Epithelial cell of proximal tubule (primary cell): ENCODE measurements at places on chromosomes 6 and 20.

GRCh38 chr6:110823146-110823545, 7.9 kb upstream of the CDK19 start:
- no peak for DNase-seq

DNA sequence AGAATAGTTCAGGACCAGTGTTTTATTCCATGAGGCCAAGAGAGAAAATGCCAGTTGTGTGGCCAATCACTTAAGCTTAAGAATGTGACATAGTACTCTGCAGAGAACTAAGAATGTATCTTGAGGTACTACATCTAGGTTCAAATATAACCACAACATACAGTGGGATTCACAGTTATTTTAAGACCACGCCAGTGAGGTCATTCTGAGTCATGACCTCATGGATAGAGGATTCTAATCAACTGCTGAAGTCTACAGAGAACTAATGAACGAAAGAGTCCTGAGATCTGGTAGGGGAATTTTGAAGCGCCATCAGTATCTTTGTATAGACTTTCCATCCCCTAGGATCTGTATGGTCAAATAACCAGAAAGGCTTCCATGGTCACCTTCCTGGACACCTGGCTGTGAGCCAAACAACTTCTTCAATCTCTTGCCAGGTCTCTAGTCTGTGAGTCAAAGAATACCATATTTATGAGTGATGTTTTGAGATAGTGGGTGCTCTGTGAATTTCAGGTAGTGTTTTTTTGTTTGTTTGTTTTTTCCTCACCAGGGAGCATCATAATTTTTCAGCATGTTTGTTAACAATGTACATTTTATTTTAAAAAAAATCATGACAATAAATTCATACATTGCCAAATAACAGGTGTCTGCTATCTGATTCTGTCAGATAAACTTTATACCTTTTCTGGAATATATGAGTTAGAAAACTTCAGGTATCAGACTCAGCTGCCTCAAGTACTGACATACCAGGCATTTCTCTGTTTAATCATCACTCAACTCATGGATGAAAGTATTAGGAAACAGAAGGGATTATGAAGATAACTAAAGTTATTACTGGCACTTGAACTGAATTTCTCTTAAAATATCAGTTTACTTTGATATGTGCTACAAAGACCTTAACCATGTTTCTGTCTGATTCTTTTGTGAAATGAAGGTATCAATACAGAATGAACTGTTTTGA, 217.9 kb downstream of the PLCB4 start:
- DNase-seq: no peak

GRCh38 chr6:41892921-41893564, 2.1 kb downstream of the USP49 start:
- DNase-seq: no peak

- no peak for DNase-seq
Observed at GRCh38 chr6:3227363-3228045, at the start of gene TUBB2B. TUBB2B (minus strand) TSS chr6:3227653; CDS start chr6:3227543, 110 bp downstream.

DNA sequence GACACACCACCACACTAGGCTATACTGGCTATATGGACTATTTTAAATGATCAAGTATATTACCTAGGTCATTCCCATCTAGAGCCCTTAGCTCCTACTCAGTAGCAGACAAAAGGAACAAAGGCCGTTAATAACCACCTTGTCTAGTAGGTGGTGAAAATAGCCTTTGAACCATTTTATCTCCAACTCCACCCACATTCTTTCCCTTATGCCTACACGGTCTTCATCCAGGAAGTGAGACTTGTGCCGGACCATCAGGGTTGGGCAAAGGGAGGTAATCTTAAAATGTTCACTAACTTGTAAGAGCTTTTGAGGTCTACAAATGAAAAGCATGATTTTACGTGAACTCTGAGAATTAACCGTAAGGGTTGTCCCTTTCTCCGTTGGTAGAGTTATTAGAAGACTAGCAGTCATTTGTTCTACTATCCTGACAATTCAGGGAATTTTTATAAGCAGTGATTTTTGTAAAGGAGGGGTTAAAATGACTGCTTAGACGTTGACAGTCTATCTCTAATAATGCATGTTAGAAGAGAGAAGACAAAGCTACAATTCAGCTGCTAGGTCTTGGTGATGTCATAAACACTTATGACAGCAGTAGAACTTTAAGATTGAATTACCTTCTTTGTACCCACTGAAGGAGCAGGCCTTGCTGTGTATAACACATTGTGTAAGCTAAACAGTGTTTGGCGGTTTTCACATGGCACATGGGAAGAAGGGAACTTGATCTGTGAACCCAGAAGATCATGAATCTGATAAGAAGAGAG, 371.8 kb upstream of the JAG1 start:
- no peak for DNase-seq

DNA sequence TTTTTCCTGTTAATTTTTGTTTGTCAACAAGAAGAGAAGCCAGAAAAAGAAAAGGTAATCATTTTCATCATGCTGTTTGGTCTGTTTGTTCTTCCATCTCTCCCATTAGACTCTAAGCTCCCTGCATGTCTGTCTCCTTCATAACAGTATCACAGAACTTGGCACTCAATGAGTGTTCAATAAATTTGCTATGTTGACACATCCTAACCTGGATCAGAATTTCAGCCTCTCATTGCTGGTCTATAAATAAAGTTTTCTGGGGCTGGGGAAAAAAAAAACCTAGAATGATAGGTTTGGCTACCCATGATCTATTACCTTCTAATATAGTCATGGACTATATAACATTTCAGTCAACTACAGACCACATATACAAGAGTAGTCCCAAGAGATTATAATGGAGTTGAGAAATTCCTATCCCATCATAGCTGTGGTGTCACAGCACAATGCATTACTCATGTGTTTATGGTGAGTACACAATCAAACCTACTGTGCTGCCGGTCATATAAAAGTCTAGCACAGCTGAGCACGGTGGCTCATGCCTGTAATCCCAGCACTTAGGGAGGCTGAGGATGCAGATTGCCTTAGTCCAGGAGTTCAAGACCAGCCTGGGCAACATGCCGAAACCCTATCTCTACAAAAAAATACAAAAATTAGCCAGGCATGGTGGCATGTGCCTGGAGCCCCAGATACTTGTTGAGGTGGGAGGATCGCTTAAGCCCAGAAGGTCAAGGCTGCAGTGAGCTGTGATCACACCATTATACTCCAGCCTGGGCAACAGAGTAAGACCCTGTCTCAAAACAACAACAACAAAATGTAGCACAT, 5.9 kb downstream of the NUDT3 start:
- peak; percentile 30 for DNase-seq

DNA sequence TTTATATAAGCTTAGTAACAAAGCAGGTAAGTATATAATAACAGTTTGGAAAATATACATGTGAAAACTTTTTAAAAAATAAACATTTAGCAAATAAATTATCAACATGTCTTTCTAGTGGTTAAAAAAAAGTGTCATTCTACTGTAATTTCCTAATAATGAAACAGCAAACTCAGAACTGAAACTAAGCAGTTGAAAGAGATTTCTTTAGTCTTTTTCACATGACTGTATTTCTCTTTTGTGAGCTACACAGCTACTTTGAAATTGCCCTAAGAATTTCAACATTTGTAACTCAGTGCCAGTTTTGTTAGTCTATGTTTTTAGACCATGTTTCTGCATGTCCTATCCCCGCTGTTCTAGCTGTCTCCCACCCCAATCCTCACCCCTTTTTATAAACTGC, 28.4 kb upstream of the SDHAF4 start:
- DNase-seq: no peak

- DNase-seq: no peak
Observed at GRCh38 chr6:71721642-71722041, 164.7 kb upstream of the RIMS1 start.

DNA sequence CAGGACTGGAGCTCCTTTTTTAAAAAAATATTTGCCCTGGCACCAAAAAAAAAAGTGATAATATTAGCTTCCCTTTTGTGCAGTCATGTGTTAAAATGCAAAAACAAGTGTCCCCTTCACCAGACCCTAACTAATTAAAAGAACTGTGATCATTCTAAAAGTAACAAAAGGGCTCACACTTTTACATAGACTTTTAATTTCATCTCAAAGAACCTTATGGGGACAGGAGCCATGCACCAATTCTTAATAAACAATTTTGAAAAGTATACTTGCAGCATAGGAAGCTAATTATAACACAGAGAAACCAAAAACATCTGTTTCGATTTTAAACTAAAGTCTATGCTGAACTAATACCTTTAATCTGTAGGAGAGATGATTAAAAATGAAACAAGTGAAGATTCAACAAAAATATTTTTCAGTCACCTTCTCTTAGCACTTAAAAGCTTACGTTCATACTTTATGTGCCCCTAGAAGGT, 17.3 kb downstream of the STX7 start:
- no peak for DNase-seq

- DNase-seq: no peak
Observed at GRCh38 chr20:33947709-33948295, 45.9 kb upstream of the RALY start.

DNA sequence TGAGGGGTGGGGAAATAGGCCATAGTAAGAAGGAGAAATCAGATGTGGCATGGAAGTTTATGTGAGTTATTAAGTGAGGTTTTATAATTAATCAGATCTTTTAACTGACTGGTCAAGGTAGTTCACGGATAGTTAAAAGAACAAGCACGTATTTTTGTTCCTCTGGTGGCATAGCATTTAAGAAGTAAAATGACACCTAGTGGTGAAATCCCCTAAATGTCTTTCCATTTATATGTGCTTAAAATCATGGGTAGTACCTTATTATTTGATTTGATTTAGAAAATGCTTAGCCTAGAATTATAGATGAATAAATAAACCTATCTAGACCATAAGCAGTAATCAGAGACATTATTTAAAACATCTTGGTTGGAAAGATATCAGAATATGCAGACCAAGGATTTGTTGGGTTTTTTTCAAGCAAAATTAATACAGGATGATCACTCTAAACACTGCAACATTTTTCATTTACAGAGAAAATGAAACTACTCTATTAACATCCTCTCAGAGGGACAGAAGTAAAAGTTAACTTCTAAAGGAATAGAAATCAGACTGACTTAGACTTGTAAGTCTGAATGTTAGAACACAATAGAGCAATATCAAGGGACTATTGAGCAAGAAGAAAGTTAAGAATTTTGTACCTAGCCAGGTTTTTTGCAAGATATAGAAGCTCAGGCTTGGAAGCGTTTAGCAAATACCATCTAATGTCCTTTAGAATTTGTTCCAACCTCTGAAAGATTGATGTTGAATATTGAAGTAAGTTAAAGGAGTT, 81.1 kb downstream of the STXBP5 start:
- DNase-seq: no peak

DNA sequence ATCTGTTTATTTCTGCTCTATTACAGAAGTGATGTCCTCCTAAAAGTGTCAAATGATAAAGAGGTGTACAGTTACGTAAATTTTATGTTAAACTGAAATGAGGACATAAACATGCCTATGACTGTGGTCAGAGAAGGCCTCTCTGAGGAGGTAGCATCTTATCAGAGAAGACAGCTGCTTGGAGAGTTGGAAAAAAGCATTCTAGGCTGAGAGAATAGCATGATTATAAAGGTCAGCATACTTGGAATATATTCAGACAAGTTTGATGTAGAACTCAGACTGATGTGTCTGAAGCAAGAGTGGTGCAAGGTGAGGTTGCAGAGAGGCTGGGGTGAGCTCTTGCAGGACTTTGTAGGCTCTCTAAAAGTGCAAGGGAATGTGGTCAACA, 3.1 kb upstream of the PCNA start:
- DNase-seq: no peak

DNA sequence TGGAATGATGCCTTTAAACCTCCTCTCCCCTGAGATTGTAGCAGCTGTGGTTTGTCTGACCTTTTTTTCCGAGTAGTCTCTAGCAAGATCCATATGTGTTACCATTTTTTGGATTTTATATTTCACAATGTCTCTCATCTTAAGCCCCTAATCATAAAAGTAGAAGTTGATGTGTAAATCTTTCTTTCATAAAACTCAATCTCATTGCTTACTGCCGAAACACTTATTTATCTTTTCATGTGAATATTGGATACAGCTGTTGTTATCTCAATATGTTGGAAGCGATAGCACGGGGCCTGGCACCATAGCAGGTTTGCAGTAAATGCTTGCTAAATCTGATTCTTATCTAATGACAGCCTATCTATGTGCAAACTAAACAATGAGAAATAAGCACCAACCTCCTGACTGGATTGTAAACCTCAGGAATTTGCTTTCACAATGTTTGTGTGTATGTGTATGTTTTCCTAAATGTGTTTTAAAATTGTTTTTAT, 14.2 kb downstream of the SMPDL3A start:
- DNase-seq: no peak

DNA sequence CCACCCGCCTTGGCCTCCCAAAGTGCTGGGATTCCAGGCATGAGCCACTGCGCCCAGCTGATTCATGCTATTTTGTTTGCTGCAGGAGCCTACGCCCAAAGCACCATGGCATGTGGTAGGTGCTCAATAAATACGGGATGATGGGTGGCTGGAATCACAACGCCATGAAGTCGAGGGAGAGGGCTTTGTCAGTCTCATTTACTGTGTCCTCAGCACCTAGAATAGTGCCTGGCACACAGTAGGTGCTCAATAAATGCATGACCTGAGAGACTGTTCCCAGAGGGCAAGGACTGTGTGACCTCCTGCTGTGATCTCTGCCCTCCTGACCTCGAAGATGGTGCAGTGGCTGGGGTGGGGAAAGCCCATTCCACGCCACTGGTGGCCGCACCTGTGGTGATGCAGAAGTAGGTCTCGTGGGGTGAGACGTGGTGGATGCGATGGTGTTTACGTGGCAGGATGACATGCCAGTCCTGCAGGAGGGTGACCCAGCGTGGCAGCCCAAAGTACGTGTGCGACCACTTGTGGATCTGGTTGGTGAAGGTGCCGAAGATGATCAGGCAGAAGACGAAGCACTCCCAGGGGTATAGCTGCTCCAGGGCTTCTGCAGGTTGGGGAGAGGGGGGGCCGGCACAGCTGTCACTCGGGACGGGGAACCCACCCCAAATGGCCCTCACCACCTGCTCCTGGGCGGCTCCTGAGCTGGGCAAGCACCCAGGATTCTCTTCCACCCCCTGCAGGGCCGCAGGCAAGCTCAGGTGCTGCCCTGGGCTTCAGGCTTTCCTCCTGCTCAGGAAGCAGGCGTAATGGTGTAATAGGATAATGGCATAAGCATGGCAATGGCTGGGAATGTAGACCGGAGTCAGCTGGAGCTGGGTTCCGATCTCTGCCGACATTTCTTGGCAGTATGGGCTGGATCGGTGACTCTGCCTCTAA, 14.9 kb upstream of the UBE2V1 start:
- no peak for DNase-seq

DNA sequence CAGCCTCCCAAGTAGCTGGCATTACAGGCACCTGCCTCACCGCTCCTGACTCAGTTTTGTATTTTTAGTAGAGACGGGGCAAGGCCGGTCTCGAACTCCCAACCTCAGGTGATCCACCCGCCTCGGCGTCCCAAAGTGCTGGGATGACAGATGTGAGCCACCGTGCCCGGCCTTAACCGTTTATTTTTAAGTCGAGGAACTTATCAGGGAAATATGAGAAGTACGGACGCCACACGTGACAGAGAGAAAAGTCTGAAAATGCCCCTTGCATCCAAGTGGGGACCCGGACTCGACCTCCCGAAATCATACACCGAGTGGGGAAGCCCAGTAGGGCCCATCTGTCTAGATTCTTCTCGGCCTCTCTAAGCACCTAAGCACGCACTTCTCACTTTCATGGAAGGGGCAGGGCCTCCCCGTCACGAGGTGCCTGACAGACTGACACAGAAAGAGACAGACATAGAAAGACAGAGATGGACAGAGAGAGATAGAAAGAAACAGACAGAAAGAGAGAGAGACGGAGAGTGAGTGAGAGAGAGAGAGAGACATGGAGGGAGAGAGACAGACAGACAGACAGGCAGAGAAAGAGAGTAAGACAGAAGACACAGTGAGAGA, 756.5 kb upstream of the DEFB115 start:
- no peak for DNase-seq

GRCh38 chr20:36932476-36933426, 18.8 kb downstream of the SAMHD1 start:
- DNase-seq: no peak
